ENCODE measurements at places on chromosomes 16 and 17.

- DNase-seq = no peak
These were observed 20.0 kb downstream of the DOC2B start for GRCh38 chr17:161481-161880.

- no peak for DNase-seq
These were observed 77.4 kb upstream of the CCL2 start for GRCh38 chr17:34177642-34178041.

GRCh38 chr16:7964744-7965143 lies 625.6 kb downstream of the TMEM114 start:
- no peak for DNase-seq

DNA sequence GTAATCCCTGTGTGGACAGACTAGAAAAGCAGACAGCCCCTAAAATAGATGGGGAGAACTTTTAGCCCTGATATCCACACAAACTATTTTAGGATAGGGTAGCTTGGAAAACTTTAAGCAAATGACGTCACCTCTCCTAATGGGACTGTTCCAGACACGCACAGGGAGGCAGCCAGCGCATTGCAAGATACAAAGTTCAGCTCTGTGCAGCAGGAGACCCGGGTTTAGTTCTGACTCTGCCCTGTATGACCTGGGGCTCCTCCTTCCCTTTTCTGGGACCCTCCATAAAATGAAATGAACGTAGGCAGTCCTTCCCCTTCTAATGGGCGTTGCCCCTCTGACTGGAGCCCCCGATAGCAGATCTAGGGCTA lies 6.3 kb downstream of the ZNF689 start:
- no peak for DNase-seq

GRCh38 chr17:72667096-72668063 lies 425.1 kb downstream of the SLC39A11 start:
- no peak for DNase-seq

- DNase-seq = no peak
These were observed 57.9 kb upstream of the CREBBP start for GRCh38 chr16:3938471-3938842.

DNA sequence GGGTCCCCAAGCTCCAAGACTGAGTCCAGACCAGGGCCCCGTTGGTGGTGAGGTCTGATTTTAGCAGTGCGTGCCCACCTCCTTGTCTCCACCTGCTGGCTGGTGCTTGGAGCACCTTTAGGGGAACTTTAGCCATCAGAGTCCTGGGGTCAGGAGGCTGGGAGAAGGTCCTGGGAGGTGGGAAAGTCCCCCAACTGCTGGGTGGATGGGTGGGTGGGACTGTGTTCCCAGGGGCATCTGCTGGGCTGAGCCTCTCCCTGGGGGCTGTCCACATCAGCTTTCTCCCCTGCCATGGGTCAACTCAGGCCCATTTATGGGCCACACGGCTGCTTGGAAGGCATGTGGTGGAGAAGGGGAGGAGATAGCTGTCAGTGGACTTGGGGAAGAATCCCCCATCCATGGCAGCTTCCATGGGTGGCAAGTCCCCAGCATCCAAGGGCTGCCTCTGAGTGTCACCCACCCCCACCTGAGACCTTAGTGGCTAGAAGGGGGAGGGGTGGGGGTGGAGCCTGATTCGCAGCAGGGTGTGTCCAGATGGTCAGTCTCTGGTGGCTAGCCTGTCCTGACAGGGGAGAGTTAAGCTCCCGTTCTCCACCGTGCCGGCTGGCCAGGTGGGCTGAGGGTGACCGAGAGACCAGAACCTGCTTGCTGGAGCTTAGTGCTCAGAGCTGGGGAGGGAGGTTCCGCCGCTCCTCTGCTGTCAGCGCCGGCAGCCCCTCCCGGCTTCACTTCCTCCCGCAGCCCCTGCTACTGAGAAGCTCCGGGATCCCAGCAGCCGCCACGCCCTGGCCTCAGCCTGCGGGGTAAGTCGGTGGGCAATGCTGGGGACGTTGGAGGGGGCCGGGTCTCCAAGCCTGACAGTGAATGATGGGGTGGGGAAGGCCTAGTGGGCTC lies at the start of gene TRPV2:
TRPV2 (plus strand) TSS at position 541 of the 894 bp plus-strand sequence. CDS start 2,098 bp downstream, outside the sequence.
- DNase-seq = peak; percentile 54

GRCh38 chr17:38981636-38982035 lies 14.4 kb upstream of the FBXO47 start:
- DNase-seq = no peak

DNA sequence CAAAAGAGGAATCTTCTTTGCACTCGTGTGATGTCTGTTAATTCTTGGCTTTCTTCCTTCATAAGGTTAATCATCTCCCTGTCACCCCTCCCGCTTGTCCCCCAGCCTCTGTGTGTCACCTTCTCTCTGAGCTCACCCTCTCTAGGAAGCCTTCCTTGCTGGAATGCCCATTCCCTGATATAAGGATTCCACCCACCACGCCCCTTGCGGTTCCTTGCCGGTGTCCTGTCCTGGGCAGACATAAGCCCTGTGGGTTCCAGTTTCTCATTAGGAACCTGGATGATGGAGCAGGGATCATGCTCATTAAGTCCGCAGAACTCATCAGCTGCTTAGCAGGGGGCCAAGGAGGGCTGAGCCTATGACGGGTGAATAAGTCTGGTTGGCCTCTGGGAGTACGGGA lies 559.3 kb downstream of the MAF start:
- no peak for DNase-seq

- DNase-seq = no peak
These were observed 62.5 kb downstream of the FTO start for GRCh38 chr16:53766304-53767016.

DNA sequence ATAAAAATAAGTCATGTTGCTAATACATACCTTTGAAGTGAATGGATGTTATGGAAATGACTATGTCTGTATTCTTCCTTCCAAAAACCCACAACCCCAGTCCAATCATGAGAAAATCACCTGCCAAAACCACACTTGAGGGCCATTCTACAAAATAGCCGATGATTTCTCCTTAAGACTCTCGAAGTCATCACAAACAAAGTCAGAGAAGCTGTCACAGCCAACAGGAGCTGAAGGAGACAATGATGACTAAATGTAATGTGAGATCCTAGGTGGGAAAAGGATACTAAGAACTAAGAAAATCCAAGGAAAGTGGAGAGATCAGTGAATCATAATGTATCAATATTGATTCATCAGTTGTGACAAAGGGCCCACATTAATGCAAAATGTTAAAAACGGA lies 432.9 kb upstream of the DYNLRB2 start:
- no peak for DNase-seq

- no peak for DNase-seq
These were observed 7.3 kb downstream of the PIEZO1 start for GRCh38 chr16:88777471-88778270.

- no peak for DNase-seq
These were observed 81.3 kb upstream of the GNAO1 start for GRCh38 chr16:56109994-56110393.

GRCh38 chr16:89522287-89522686 lies 14.1 kb downstream of the SPG7 start:
- no peak for DNase-seq

DNA sequence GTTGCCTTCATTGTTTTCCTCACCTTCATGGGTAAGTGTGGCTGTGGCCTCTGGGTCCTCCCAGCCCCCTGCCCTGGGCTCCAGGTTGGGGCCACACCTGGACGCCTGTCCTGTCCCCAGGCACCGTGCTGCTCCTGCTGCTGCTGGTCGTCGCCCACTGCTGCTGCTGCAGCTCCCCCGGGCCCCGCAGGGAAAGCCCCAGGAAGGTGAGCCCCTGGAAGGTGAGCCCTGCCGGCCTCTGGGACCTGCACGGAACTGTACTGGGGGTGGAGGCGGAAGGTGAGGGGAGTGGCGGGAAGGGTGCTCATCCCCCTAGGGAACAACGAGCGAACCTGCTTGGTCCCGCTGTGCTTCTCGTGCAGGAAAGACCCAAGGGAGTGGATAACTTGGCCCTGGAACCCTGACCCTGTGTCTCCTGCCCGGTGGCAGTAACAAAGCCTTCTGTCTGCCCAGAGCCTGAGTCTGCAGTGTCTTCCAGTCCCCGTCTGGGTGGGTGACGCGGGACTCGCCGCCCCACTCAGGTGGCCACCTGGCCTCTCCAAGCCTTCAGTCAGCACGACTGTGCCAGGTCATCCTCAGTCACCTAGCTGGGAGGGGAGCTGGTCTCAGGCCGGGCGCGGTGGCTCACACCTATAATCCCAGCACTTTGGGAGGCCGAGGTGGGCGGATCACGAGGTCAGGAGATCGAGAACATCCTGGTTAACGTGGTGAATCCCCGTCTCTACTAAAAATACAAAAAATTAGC lies 831 bp downstream of the SMIM22 start:
- no peak for DNase-seq

DNA sequence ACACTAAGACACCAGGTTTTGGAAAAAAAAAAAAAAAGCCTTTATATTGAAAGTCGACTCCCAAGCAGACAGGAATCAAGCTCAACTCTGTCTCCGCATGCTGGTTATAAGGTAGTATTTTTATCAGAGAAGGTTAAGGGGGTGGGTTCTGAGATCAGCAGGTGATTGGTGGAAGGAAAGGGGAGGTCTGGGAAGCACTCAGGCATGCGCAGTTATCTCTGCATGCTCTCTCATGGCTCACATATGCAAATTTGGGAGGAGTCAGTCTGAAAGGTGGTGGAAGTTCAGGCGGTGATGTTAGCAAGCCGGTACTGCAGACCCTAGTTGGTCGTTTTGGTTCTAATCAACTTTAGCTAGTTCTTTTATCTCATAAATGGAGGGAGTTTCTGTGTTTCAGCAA lies 357.6 kb upstream of the C16orf82 start:
- DNase-seq = no peak

GRCh38 chr17:65850486-65850885 lies 289.0 kb upstream of the AXIN2 start:
- DNase-seq = no peak

- peak; percentile 95 for DNase-seq
These were observed 72.2 kb downstream of the ZNF778 start for GRCh38 chr16:89289428-89290395.

GRCh38 chr16:65069766-65070165 lies 52.1 kb downstream of the CDH11 start:
- DNase-seq = no peak

DNA sequence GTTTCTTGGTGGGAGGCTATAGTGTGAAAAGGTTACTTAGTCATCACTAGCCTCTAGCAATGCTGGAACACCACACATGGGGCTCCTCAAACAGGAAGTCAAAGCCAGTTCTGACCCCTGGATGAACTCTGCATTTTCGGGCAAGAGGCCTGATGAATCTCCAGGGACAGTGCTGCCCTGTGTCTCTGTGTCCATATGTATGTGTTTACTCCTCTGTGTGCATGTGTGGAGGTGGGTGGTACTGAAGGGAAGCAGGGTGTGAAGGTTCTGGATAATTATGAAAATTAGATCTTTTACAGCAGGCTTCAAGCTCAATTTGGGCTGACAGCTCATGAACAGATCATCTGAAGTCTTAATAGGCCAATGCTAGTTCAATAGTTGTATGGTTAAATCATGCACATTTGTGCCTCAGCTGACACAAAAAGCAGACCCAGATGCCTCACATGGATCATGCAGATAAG lies 133.6 kb downstream of the SNX11 start:
- no peak for DNase-seq

DNA sequence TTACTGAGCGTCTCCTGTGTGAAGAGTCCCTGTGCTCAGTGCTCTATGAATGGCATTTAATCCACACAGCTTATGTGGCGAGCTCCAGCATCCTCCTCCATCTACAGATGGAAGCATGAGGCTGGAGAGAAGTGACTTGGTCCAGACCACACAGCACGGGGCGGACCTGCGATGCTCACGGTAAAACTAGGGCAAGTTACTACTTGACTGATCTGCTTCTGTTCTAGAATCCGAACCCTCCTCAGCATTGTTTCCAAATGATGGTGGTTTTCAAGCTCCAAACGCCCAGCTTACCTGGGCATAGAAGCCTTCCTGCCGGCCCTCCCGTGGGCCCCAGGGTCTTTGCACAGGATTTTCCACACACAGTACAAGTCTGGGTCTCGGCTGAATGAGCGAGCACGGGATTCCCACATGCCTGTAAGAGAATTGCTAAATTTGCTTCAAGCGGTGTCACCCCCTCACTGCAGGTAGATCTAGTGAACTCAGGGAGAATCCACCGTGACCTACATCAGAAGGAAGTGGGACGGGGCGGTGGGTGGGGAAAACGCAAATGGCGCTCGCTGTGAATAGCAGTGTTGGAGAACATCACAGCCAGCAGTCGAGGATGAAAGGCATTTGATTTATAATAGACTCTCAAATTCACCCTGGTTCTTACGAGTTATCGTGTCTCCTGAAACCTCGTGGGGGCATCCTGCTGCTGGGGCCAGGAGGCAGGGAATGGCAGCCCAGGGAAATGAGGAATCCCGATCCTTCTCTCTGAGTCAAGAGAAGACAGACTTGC lies 101.1 kb downstream of the CMIP start:
- DNase-seq = no peak

- no peak for DNase-seq
These were observed 4.0 kb downstream of the RNF222 start for GRCh38 chr17:8393470-8394231.

DNA sequence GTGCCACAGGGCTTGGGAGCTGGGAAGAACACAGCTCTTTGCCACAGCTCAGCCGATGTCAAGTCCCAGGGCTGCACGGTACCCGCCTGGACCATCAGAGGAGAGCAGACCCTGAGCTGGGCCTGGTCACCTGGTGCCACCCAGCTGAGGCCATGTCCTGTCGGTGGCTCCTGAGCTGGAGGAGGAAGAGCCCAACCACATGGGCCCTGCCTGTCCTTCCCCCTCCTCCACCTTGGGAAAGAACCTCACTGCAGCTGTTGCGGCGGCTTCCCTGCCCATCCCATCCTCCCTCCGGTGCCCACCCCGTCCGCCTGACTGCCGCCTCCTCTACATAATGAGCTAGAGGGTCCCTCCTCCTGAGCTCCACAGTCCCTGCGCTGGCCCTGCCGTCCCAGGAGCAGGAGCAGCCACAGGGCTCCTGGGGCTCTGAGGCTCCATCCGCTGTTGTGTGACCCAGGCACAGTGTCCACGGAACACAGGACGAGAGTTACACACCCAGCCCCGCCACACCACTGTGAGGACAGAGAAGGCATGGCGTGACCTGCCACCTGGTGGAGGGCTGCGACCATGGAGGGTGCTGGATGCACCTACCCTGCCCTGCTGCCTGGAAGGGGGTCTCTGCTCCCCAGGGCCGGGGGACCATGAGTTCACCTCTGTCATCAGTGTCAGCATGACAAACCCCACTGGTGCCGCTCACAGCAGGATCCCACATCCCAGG lies 21.4 kb upstream of the CHMP6 start:
- peak; percentile 53 for DNase-seq

DNA sequence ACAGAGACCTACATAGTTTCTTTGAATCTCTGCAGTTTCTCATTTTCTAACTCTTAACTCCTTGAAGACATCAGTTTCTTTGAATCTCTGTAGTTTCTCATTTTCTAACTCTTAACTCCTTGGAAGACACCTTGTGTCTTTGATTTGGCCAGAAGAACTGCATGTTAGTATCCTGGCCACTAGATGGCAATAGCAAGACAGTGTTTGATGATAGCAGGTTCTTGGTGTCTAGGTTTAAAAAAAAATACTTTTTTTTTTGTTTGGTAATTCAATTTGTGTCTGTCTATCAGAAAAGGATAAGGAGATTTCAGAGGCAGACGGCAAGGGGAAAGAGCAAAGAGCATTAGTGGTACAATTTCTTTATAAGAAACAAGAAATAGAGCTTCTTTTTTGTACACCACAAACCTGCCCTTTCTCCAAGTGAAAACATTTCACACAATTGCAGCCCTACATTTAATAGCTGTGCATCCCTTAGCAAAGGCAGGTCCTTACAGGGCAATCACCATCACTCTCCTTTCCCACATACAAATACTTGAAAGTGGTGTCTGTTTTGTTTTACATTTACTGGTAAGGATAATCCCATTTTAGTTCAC lies 1324.9 kb upstream of the CDH8 start:
- DNase-seq = peak; percentile 21

- DNase-seq = no peak
These were observed 4.2 kb upstream of the CORO7 start for GRCh38 chr16:4420505-4421105.

GRCh38 chr16:79482011-79482410 lies 118.5 kb downstream of the MAF start:
- no peak for DNase-seq
